ENCODE measurements at places on chromosomes 1 and 21.

GRCh38 chr1:193190096-193190744, 3.8 kb upstream of the B3GALT2 start:
- no peak for DNase-seq

- DNase-seq, result no peak
Observed at GRCh38 chr1:77592906-77593305, 89.6 kb downstream of the ZZZ3 start.

DNA sequence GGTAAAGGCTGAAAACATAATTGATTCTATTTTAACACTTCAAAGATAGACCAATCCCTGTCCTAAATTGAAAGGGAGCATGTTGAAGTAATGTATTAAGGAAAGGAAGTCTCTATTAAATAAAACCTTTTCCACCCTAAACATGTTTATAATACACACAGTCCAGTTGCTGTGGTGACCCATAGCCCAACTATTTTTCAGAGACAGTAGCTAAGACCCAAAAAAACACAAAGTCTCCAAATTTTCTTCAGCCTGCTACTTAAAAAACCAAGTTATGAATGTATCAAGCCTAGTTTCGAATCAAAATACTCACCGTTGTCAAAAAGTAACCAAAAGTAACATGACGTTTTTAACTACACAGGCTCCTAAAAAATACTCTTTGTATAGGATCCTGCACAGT, 1.6 kb downstream of the ELK4 start:
- no peak for DNase-seq

GRCh38 chr1:109356915-109357314, 40.8 kb downstream of the SORT1 start:
- DNase-seq, result no peak

- no peak for DNase-seq
Observed at GRCh38 chr1:52436817-52437216, 32.4 kb downstream of the PRPF38A start.

DNA sequence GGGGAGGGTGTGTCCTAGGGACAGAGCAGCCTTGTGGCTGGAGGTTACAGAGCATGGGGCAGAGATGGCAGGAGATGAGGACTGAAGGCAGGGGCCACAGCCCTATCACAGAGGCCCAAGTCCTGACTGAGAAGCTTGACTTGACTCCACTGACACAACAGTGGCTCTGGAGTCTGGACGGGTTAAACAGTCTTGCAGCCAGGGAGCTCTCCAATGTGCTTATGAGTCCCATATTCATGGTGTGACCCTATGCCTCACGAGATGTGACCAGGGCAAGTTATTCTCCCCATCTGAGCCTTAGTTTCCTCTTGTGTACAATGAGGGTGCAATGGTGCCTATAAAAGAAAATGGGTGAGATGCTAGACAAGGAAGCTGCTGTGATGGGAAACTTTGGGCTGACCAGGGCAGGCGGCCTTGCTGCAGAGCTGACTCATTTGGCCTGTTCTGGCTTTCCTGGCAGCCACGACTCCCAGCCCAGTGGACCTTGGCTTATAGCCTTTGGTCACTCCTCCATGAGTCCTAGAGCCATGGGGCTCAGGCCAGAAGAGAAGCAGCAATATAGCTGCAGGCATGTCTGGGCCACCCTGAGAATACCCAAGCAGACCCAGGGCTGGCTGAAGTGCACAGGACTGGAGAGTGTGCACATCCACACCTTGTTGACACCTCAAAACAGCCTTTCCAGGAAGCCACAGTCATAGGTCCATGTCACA, 2.8 kb upstream of the TTC22 start:
- DNase-seq, result no peak

GRCh38 chr1:190252046-190252445, 225.6 kb downstream of the BRINP3 start:
- no peak for DNase-seq

- DNase-seq, result no peak
Observed at GRCh38 chr1:167387251-167387910, 130.9 kb downstream of the CD247 start.

GRCh38 chr1:73517603-73518191, 680.3 kb downstream of the LRRIQ3 start:
- DNase-seq, result no peak

DNA sequence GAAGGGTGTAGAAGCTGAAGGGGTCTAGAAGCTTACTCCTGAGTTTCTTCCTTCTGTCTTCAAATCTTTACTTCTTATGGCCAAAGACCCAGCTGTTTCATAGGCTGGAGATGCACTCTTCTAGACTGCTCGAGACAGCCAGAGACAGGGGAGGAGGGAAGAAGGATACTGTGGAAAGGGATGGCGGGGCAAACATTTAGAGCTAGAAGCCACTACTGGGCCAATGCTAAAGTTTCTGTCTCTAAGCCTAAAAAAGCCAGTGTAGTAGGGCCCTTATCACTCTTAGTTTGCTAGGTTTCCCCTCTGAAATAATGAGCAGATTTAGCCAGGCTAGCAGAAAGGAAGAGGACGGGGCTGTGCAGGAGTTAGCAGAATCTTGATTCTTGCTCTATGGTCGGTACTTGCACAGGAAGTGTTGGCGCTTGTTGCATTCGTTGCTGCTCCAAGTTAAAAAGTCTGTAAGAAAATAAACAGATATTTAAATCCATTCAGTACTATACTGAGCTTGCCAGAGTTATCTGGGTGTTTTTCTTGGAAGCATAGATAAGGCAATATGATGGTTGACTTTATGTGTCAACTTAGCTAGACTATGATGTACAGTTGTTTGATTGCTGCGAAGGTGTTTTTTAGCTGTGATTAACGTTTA, 16.9 kb downstream of the REG4 start:
- DNase-seq, result no peak

DNA sequence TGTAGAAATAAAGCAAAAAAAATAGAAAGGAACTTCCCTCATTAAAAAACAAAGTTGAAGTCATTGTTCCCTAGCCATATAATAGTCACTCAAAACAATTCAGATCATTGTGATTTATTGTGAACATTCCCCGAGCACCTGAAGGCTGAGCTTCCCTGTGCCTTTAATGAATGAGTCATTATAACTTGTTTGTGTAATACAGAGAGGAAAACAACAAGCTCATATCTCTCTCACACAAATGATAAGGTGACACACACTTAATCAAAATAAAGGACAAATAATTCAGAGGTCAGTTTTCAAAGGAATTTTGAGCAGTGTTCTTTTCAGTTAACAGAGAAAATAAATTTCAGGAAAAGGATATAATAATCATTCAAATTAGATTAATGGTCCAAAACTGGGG, 326.2 kb downstream of the DUSP10 start:
- DNase-seq, result no peak

- DNase-seq, result peak; percentile 48
Observed at GRCh38 chr21:33127154-33127867, 57.4 kb downstream of the OLIG1 start.

DNA sequence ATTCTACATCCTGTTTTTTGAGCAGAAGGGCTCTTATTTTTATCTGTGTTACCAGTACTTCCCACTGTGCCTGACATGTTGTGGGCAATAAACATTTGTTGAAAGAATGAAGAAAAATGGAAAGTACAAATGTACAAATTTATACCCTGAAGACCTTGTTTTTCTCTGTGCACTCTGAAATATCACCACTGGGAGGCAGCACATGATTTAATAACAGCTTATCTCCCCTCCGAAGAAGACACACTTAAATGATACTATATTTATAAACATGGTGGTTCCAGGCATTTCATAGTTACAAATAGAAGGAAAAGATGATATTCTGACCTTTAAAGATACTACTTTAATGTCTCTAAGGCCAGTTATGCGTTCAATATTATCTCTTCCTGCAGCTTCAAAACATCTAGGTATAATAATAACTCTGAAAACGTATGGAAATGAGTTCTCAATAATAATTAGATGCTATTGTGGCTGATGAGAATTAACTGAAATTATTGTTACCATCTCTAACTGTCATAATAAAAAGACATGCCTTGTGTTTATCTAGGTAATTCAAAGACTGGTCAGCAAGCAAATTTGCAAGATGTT, 12.8 kb downstream of the DYNLT5 start:
- DNase-seq, result peak; percentile 27

GRCh38 chr1:234950598-234950997, 178.0 kb downstream of the TOMM20 start:
- DNase-seq, result no peak

DNA sequence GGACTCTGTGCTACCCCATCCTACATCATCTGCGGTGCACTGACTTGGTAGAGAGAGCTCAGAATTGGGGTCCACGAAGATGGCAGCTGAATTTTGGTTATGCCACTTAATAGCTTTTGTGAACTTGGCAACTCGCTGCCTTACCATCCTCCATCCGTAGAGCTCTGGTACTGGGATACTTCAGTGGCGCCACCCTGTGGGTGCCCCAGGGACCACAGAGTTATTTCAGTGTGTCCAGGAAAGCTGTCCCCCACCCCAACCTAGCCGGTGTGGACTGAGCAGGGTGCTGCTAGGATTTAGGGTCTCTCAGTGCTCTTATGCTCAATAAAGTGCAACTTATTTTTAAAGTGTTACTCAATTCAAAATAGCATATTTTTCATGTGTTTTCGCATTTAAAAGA, 9.0 kb upstream of the USF1 start:
- DNase-seq, result no peak

GRCh38 chr1:146035048-146035423, 13.5 kb upstream of the HJV start:
- DNase-seq, result no peak
